ENCODE measurements at places on chromosomes 5 and 9.
A peak's percentile ranks its signal among the peaks of the same experiment; 100 is the strongest.

DNA sequence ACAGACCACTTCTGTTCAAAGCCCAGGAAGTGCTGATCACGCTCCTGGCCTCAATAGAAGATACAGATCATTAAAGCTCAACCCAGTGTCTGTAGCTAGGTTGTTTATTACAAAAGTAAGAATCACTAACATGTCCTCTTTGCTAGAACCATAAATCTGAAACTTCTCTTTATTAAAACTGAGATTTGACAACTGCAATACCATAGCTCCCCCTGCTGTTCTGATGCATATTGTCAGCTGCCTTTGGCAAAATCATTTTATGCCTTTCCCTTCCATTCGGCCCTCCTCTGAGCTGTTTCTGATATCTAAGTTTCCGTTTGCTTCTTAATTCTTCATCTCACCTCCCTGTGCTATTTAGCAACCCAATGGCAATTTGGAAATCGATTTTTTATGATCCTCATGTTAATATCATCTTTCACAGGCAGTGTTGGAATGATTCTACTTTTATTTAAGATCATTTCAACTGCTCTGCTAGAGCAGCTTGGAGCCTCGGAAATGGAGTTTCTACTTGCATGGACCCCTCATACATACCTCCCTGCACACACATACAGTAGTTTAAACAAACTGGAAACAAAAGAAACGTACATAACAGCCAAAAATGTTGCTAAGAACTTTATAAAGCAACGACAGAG lies 998.8 kb downstream of the MAT2B start:
- no peak overlapping the region for H3K4me3 ChIP-seq
- no peak overlapping the region for H3K27ac ChIP-seq
- no peaks in the 10 kb centered on the region for H3K27me3 ChIP-seq
- H3K36me3 ChIP-seq, result no peaks in the 10 kb centered on the region
- peak; percentile 34 for DNase-seq

- peaks cover 42% of the 10 kb centered on the region for H3K36me3 ChIP-seq
- H3K27me3 ChIP-seq, result no peaks in the 10 kb centered on the region
- no peak overlapping the region for H3K4me3 ChIP-seq
- no peak for DNase-seq
- H3K27ac ChIP-seq, result no peak overlapping the region
These were observed 19.5 kb upstream of the MXD3 start for GRCh38 chr5:177330991-177331842.

DNA sequence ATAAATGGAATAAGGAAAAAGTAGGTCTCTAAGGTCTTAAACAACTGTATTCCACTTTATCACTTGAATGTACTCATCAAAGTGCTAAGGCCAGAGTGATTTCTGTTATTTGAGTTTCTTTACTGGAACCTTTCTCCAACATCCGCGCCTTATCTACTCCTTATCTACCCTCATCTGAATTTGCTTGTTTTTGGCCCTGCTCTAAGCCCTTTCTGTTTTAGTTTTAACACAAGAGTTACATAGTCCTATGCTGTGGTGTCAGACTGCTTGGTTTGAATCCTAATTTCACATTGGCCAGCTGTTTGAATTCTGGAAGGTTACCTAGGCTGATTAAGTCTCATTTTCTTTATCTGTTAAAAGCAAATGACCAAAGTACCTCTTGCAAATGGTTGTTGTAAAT lies 128.3 kb downstream of the PCSK5 start:
- H3K4me1 ChIP-seq, result peaks cover 66% of the 10 kb centered on the region
- peaks cover 6% of the 10 kb centered on the region for H3K36me3 ChIP-seq
- peak overlapping the region; percentile 47 for H3K27ac ChIP-seq
- no peaks in the 10 kb centered on the region for H3K27me3 ChIP-seq
- peak overlapping the region; percentile 0 for H3K4me3 ChIP-seq

DNA sequence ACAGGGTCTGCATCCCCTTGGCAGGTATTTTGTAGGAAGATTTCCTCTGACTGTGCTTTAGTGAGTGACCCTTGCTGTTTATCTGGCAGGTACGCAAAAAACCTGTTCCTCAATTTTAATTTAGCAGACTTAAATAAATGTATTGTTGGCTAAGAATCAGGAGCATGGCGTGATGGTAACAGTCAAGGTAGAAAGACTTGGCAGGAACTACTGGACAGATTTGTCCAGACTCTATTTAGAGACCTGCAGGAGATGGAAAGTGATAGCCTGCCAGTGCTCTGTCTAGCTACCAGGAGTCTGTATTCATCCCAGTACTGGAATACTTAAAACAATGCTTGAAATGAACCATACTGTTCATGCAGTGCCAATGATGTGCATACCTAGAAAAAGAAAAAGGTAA lies 78.8 kb upstream of the MAST4 start:
- DNase-seq, result no peak
- H3K27ac ChIP-seq, result no peak overlapping the region
- H3K27me3 ChIP-seq, result no peaks in the 10 kb centered on the region
- H3K4me3 ChIP-seq, result no peak overlapping the region
- H3K4me1 ChIP-seq, result no peaks in the 10 kb centered on the region
- peaks cover 2% of the 10 kb centered on the region for H3K36me3 ChIP-seq

DNA sequence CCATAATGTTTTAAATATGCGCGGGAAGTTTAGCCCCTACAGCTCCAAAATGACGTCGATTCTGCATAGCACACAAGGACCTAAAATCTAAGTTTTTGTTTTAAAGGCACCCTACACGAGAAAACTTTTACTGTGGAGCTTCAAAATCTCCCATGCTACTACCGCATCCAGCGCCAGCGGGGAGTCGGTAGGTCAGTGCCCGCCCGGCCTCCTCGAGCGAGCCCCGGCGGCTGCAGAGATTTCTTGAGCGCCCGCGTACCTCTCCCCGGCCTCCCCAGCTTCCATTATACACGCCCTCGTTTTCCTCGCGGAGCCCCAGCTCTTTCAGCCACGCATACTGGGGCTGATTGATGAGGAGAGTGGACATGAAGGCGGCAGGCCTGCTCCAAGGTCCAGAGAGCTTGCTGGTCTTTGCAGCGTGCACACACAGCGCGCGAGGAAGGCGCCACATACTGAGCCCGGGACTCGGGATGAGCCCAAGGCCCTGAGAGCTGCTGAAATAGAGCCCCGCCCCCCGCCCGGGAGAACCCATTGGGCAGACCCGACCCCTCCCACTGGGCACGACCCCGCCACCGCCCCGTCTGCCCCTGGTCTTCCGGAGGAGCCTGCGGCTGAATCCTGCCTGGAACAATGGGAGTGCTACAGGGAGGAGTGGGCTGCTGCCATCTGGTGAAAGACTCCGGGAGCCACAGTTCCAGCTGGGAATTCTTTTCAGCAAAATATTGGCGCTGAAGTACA lies at the start of gene ALDH7A1:
ALDH7A1 (minus strand) TSS at position 472 of the 738 bp plus-strand sequence; CDS start at position 451, 21 bp downstream.
- H3K27me3 ChIP-seq, result peaks cover 35% of the 10 kb centered on the region
- no peaks in the 10 kb centered on the region for H3K36me3 ChIP-seq
- DNase-seq, result peak; percentile 39
- H3K4me3 ChIP-seq, result peak within 1 kb of the TSS; percentile 73
- peak within 1 kb of the TSS; percentile 14 for H3K27ac ChIP-seq

DNA sequence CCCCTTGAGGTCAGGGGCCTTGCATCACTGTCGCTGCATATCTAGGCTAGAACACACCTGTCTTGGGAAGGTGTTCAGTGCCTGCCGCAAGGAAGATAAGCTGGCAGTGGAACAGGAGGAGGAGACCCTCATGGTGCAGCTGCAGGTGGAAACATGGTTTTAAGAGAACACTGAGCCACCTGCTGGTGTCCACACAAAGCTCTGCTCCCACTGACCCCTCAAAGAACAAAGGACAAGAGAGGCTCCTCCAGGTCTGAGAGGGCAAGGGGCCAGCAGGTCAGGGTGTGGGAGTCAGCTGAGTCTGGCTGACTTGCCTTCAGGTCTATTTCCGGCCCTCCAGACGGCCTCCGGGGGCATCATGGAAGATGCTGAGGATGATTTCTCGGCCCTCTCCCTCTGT lies 210.1 kb upstream of the TBCA start:
- H3K4me1 ChIP-seq, result no peaks in the 10 kb centered on the region
- H3K4me3 ChIP-seq, result no peak overlapping the region
- DNase-seq, result no peak

GRCh38 chr9:92147852-92148180 lies 32.6 kb upstream of the SPTLC1 start:
- H3K36me3 ChIP-seq, result no peaks in the 10 kb centered on the region
- peaks cover 15% of the 10 kb centered on the region for H3K4me1 ChIP-seq
- no peak overlapping the region for H3K27ac ChIP-seq
- no peak for DNase-seq
- peaks cover 57% of the 10 kb centered on the region for H3K27me3 ChIP-seq
- no peak overlapping the region for H3K4me3 ChIP-seq

GRCh38 chr5:88877826-88878225 lies 5.2 kb downstream of the MEF2C start:
- no peak overlapping the region for H3K4me3 ChIP-seq
- peaks cover 14% of the 10 kb centered on the region for H3K27me3 ChIP-seq
- peaks cover 7% of the 10 kb centered on the region for H3K4me1 ChIP-seq
- no peak for DNase-seq
- H3K36me3 ChIP-seq, result no peaks in the 10 kb centered on the region
- H3K27ac ChIP-seq, result no peak overlapping the region

DNA sequence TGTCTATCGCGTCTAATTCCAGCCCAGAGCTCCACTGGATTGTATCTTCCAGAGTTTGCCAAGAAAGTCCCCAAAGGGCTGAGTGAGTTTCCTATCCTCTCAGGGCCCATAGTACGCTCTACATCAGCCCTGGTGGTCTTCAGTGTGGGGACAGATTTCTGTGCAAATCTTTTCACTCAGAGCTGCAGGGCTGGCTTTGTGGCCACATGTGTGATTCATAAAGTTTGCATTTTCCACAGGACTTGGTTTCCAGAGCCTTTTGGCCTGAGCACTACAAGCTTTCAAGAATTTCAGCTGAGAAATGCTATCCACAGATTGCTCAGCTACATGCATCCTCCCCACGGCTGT lies 76.7 kb upstream of the CXCL14 start:
- no peak for DNase-seq
- no peak overlapping the region for H3K4me3 ChIP-seq
- no peaks in the 10 kb centered on the region for H3K27me3 ChIP-seq
- no peak overlapping the region for H3K27ac ChIP-seq
- H3K4me1 ChIP-seq, result no peaks in the 10 kb centered on the region

GRCh38 chr5:33608344-33609041 lies 167.7 kb downstream of the TARS1 start:
- H3K4me3 ChIP-seq, result no peak overlapping the region
- H3K27me3 ChIP-seq, result no peaks in the 10 kb centered on the region
- no peak overlapping the region for H3K27ac ChIP-seq
- no peaks in the 10 kb centered on the region for H3K36me3 ChIP-seq
- no peaks in the 10 kb centered on the region for H3K4me1 ChIP-seq
- no peak for DNase-seq

DNA sequence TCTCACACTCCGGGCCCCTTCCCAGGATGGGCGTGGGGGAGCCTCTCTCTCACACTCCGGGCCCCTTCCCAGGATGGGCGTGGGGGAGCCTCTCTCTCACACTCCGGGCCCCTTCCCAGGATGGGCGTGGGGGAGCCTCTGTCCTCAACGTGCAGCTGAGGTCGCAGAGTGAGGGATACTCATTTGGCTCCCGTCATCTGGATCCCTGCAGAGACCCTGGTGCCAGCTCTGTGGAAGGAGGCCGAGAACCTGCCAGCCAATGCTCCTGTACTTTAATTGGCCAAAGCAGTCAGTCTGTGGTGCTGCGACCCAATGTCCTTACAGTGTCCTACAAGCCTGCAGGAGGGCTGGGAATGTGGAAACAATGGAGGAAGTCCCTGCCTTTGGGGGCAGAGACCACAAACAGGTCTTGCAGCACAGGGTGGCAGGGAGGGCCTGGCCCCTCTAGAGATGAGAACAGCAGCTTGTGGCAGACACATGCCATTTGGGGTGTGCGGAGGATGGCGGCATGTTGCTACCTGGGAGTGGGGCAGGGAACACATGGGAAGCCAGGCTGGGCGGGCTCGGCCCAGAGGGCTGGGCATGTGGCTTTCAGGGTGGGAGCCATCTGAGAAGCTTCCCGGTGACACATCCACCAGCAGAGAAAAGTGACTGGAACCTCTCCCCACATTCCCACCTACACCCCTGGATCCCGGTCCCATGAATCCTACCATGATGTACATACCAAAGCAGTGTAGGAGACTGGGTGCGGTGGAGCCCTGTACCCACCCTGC lies 13.6 kb upstream of the MRNIP start:
- peaks cover 21% of the 10 kb centered on the region for H3K36me3 ChIP-seq
- H3K4me3 ChIP-seq, result no peak overlapping the region
- H3K27me3 ChIP-seq, result no peaks in the 10 kb centered on the region
- H3K4me1 ChIP-seq, result no peaks in the 10 kb centered on the region
- H3K27ac ChIP-seq, result no peak overlapping the region
- DNase-seq, result no peak

DNA sequence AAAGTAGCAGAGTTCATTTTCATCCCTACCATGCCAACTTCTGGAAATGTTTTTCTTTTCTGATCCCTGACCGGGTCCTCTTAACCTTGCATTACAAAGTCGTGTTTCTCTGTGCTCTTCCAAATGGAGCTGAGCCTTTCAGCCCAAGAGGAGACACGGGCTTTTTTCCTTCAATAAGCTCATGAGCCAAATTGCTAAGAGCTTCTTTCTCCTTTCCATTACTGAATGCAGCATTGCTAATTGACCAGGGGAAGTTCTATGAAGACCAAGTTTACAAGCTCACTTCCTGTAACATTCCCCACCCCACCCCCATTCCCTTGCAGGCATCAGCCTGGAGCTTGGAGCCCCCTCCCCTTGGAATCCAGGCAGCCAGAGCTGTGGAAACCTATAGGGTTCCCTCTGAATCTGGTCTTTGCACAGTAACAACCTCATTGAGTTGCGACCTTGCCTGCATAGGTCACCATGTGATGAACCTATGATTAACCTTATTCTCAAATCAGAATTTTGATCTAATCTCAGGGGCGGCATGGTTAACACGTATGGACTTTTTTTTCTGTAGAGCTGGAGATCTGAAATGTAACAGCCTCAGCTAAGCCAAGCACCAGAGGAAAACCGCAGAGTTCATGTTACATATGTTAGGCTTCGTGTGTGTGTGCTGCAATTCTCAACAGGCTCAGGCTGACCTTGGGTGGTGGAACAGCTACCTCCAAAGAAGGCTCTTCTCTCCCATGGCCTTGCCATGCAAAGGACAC lies 395.7 kb upstream of the ZNF462 start:
- H3K4me1 ChIP-seq, result no peaks in the 10 kb centered on the region
- H3K27ac ChIP-seq, result no peak overlapping the region
- H3K27me3 ChIP-seq, result no peaks in the 10 kb centered on the region

GRCh38 chr5:156006026-156006647 lies 320.8 kb upstream of the SGCD start:
- no peak overlapping the region for H3K4me3 ChIP-seq
- no peak for DNase-seq
- no peaks in the 10 kb centered on the region for H3K4me1 ChIP-seq
- no peaks in the 10 kb centered on the region for H3K36me3 ChIP-seq
- no peak overlapping the region for H3K27ac ChIP-seq
- H3K27me3 ChIP-seq, result no peaks in the 10 kb centered on the region

Data from activated naive CD4-positive, alpha-beta T cell treated with anti-CD3 and anti-CD28 coated beads, Interleukin-2, amount 10 ng/mL, durations not matched to agents 7 days and 5 days (primary cell).